ENCODE measurements at places on chromosomes 4 and X.

DNA sequence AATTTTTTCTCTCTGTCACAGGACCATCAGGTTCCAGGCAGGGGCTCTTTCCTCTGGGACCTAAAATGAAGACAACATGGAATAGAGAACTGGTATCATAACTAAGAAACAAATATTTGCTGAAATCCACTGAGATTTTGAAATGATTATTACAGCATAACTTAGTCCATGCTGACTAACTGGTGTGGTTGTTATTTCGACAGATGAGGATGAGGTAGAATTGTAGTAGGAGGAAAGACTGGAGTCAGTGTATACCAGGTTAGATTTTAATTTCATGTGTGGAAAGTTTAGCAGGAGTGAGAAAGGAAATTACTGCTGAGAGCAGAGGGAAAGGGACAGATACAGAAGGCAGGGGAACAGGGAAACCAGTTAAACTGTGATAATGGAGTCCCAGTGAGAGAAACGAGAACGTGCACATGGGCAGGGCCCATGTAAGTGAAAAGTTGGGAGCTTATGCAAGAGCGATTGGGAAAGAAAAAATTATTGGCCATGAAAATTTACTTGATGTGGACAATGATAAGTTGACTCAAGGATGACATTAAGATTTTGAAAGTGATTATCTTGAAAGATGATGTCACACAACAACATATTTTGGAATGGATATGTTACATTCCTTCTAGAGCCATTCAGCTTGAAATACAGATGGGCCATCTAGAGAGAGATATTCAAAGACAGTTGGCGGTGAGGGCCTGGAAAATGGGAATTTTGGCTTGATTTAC is 98.7 kb upstream of the DDIT4L start:
- no peak for DNase-seq

- DNase-seq = no peak
These were observed 106.6 kb downstream of the CEP135 start for GRCh38 chr4:56055027-56055977.

DNA sequence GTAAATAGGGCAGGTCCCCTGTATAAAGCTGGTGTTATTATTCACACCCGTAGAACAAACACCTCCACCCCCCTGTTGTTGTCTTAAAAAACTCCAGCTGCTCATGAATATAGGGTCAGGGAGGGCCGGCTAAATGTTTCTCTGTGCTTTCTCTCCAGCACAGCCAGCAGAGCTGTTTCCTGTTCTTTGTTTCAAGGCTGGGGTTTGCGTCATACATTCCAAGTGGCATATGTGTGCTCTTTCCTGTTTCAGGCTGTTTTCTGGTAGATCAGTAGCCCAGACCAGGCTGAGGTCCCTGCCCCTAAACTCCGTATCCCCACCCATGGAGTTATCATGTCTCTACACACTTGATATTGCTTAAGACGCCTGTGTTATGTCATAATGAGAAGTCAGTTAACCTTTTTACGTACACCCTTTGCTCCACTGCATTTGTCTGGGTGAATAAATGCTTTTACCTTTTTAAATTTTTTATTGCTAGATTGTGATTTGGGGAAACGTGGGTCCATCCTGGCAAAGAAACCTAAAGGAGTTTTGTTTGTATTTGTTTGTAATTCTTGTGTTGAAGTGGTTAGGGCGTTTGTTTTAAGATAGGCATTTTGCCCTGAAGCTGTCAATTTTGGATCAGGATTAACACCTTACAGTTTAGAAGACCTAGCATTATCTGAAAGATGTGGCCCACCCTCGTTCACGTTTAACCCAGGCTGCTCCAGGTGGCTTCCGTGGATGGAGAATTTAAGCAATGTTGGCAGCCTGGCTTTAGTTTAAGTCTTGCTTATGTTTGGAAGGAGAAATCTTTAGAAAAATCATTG is 3.3 kb downstream of the KLF3 start:
- peak; percentile 62 for DNase-seq

DNA sequence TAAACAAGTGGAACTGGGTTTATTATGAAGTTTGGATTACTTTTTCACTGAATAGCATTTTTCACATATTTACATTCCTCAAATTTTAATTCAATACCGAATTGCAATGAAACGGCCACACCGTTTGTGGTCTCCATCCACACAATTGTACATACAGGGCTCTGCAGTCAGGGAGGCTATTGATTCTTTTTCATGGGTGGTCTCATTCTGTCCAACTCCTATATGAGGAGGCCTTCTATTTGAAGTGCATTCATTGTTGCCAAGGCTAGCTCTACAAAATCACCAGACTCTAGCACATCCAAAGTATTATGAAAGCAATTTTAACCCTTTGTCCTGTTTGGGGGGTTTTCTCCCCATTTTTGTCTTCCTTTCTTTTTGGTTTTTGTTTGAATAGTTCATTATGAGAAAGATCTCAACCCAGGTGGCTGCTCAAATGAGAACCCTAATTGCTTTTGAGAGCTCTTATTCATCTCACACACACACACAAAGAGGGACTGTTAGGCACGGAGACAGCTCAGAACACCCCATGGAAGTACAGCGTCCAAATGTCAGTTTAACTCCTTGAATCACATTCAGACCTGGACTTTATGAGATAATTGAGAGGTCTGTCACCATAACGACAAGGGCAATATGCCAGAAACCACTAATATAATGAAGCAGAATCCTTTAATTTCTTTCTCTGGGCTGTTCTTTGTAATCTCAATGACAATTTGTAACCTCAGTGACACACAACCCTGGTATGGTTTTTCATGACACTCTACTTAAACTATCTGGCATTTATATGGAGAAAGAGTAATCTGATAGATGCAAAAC is 79.4 kb downstream of the NLGN4X start:
- DNase-seq = no peak

- no peak for DNase-seq
These were observed 1.0 kb downstream of the SHISA3 start for GRCh38 chr4:42398171-42398870.

DNA sequence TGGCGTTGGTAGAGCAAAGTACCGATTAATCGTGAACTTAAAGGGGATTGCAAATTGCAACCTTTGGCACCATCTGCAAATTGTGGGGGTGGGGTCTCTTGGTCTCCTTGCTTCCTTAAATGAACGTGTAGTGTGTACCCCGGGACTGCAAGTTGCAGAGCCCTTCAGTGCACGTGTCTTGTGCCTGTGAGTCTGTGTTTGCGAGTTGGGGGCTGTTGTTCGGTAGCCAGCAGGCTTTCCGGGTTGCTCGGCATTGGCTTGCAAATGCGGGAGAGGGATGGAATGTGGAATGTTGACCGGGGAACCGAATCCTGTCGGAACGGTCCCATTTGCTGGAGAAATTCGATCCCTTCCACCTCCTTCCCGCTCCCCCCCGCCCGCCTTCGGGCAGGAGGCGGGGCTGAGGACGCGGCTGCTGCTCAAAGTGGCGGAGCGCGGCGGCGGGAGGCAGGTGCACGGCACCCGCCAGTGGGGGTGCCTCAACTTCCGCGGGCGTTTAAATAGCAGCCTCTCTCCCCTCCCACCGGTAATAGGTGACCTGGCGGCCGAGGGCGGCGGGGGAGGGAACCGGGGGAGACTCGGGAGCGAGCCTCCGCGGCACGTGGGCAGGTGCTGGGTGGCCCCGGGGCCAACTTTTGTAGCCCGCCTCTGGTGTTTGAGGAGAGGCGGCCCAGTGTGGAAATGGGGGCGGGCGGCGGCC is 1.5 kb downstream of the JADE1 start:
- DNase-seq = peak; percentile 80

GRCh38 chr4:102534845-102535244 is 33.7 kb downstream of the NFKB1 start:
- DNase-seq = no peak

DNA sequence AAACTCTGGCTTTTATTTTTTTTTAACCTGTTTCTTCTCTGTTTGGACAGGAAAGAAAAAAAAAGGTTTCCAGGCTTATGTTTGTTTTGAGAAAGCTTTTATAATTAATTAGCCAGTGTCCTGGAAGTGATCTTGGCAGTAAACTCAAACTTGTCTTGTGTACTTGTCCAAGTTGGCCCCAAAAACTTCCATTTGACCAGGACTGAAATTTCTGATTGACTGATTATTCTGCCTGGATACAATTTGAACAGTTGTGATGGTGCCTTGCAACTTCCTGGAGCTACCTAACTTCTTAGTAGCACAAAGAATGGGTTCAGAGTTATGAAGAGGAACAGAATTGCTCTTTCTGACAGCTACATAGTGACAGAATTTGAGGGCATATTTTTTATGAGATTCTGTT is 62.0 kb downstream of the SLC4A4 start:
- no peak for DNase-seq

- no peak for DNase-seq
These were observed 81.0 kb downstream of the PPA2 start for GRCh38 chr4:105392858-105393257.

DNA sequence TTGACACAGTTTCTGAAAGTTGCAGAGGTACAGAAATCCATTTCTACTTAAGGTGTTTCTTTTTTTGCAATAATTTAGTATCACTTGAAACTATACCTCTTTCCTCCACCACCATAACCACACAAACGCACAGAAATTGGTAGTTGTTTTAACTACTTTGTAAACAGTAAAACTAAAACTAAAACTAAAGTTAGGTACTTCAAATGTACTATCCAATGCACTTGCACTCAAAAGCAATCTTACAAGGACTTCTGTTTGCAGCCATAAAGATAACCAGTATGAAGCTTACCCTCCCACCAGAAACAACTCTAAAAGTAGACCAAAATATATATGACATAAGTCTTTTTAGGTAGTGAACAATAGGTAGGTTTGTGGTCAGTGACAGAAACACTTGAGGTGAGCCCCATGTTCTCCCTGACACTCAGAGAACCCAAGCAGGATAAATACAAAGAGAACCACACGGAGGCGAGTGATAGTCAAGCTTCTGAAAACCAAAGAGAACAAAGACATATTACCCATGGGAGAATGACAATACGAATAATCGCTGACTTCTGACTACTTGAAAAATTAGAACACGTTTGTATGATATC is 72.2 kb upstream of the VBP1 start:
- no peak for DNase-seq

- no peak for DNase-seq
These were observed 954.1 kb upstream of the INTU start for GRCh38 chr4:126678618-126679017.

GRCh38 chrX:41589634-41590270 is 99.0 kb upstream of the GPR34 start:
- DNase-seq = no peak

GRCh38 chr4:26985873-26986272 is 125.2 kb downstream of the STIM2 start:
- peak; percentile 37 for DNase-seq

- no peak for DNase-seq
These were observed 8.7 kb upstream of the TIMP1 start for GRCh38 chrX:47573341-47574075.

DNA sequence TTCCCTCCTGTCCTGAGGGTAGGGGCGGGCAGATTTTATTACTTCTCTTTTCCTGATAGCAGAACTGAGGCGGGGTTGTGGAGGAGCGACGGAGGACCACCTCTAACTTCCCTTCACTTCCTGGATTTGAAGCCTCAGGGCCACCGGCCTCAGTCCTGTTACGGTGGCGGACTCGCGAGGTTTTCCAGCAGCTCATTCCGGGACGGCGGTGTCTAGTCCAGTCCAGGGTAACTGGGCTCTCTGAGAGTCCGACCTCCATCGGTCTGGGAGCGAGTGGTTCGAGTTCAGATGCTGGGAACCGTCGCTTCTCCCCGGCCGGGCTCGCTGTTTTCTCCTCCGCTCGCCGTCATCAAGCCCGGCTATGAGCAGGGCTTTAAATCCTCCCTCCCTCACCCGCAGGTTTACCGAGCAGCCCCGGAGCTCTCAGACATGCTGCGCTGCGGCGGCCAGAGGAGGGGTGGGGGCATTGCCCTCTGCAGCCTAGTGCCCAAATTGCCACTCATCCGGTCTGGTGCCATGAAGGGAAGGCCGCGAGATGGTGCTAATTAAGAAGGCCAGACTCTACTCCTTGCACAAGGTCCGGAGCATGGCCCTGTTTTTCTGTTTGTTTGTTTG is 23.3 kb downstream of the HAND2 start:
- no peak for DNase-seq

- DNase-seq = no peak
These were observed 5.6 kb upstream of the HOPX start for GRCh38 chr4:56686537-56687231.

DNA sequence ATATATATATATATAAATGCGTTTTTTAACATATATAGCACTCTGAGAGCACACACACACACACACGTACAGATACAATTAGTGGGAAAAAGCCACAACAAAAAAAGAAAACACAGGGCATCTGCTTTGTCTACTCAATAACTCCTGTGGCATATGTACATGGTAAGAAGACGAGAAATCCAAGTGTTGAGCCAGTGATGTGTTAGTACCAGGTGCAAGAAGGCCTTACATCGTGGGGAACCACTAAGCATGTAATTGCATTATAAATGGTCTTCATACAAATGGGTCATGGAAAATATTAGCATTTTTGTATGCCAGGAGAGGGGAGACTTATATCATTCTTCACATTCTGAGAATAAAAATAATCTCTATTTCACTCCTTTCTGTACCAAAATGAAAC is 62.7 kb upstream of the FAM47B start:
- DNase-seq = no peak

DNA sequence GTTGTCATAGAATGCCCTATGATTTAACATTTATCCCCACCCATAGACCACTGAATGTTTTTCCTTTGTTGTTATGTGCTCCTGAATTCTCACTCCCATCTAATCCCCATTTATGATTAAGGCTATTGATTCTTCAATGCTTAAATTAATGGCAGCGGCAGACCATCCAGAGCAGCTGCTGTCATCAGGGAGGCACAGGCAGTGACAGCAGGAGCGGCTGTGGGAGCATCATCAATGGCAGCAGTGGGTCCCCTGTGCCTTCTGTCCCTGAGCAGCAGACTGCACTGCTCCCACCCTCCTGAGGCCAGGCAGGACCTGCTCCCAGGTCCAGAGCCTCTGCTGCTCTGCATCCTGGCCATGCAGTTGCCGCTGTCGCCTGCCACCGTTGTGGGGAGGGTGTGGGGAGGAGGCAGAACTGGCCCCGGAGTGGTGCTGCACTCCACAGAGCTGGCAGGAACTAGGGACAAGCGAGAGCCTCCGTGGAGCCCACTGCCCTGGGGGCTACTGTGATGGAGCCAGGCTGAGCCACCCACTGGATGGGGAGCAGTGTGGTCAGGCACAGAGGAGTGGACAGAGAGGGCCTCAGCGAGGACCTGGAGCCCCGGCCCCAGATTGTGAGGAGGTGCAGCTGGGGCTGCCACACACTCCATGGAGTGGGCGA is 29.0 kb downstream of the NAA11 start:
- no peak for DNase-seq

DNA sequence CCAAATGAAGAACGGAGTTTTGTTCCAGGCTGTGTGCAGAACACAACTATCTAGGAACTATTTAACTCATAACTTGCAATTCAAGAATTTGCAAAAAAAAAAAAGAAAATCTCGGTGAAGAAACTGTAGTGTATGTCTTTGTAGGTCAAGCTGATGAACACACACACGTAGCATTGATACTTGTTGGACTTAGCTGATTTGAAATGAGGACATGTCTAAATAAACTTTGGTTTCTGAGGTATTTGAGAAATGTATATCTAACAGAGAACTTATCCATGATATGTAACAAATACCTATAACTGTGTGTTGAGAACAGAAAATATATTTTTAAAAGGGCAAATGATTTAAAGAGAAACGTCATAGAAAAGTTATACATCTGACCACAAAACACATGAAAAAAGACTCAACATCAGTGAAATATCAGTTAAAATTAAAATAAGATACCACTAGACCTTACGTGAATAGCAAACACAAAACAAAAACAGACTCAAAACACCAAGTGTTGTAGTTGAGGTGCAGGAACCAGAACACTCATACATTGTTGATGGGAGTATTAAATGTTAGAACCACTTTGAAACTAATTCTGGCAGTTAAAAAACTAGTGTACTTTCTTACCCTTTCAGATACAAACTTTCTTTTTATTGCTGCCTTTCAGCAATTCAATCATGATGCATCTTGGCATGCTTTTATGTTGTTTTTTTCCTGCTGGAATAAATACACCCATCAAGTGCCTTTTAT is 1535.8 kb upstream of the PCDH10 start:
- no peak for DNase-seq

All from stimulated activated CD4-positive, alpha-beta T cell treated with anti-CD3 and anti-CD28 coated beads, Interleukin-4, amount 100 ng/mL, for 24 hours (primary cell).